ENCODE measurements at places on chromosomes 13 and 19.

- no peak for DNase-seq
These were observed 242.4 kb downstream of the KCNRG start for GRCh38 chr13:50257646-50258045.

- DNase-seq, result no peak
These were observed 42.5 kb downstream of the RASA3 start for GRCh38 chr13:114089751-114090400.

DNA sequence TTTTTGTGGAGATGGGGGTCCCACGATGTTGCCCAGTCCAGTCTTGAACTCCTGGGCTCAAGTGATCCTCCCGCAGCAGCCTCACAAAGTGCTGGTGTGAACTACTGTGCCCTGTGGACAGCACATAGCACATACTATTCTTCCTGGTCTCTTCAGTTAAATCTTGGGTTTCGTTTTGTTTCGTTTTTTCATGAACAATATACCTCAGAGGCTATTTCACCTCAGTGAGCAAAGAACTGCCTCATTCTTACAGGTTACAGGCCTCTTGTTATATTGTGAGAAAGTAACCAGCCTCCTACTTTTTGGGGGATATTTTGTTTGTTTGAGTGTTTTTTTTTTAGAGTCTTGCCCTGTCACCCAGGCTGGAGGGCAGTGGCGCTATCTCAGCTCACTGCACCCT lies 1.3 kb upstream of the C3 start:
- no peak for DNase-seq

DNA sequence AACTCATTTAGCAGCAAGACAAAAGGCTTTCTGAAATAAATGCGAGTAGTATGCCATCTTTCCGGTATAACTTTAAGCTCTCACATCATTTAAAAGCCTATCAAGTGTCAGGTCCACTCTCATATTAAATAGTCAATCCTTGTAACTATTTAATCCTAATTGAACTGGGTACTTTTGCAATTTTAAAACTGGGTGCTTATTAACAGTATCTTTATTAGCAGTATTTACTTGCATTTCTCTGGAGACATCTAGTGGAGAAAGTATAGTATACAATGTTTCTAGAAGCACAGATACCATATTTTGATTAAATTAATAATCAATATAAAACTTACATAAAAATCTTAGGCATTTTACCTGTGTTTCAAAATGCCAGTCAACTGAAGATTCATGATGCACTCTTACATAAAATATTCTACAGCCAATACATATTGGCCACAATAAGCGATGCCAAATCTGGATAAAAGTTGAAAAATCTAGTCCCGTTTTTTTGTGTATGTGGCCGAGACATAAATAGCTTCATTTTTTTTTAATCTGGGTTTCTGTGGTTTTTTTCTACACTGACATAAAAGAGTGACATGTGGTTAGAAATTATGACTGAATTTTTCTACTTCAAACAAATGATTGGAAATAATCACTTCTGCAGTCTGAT lies 4.3 kb upstream of the POSTN start:
- DNase-seq, result no peak

GRCh38 chr19:43809762-43810696 lies 7.8 kb upstream of the LYPD5 start:
- DNase-seq, result no peak

GRCh38 chr19:45322311-45322710 lies 364 bp downstream of the CKM start:
- no peak for DNase-seq

- no peak for DNase-seq
These were observed 26.6 kb downstream of the SHISA2 start for GRCh38 chr13:26025196-26025595.

DNA sequence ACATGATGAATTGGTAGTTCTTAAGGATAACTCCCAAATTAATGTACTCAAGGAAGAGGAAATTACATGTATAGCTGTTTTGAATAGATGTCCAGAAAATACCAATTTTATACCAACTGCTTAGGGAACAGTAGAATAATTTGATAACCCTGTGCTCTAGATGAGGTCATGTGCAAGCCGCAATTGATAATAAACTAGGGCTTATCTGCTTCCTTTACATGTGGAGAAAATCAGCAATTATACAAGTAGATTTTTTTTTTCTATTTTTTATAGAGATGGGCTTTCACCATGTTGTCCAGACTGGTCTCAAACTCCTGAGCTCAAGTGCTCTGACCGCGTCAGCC lies 9.3 kb downstream of the TPT1 start:
- DNase-seq, result no peak

DNA sequence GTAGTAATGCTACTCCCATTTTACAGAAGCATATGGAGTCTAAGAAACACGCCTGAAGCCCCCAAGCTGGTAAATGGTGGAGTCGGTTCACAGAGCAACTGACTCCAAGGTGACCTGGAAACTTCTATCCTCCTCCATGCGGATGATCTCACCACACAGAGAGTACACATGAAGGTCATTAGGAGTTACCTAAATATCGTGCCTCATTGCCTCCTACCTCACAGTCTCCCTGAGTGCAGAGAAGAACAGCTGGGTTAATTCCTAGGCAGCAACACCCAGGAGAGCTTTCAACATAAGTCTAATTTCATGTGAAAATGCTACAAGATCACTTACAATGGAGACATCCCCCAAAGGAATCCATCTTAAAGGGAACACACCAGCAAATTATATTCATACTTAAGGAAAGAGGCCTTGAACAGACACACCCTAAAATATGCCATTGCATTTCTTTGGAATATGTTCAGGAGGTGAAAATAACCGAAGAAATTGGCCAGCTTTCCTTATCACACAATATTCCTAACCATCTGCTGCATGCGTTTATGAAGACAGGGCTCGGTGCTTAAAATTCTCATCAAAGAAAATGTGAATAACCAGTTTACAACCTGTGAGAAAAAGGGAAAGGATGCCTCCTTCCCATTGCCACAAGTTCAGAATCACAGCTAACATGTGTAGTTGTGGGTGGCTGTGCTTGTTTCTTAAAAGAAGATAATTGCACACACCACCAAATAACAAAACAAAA lies 203.6 kb upstream of the NBEA start:
- DNase-seq, result no peak

DNA sequence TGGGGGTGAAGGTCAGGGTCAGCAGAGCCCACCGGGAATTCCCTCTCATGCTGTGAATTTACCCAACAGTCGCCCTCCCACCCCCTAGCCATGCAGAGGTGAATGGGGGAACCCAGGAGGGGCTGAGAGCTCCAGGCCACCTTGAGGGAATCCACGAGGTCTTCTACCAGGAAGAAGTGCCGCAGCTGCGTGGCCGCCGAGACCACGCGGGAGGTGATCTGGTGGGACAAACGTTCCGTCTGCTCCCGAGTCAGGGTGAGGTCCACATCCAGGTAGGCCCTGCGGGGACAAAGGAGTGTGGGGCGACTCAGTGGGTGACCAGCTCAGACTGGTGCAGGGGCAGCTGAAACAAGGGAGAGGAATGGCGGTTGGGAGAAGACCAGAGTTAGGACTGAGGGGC lies 8.1 kb downstream of the RTN2 start:
- no peak for DNase-seq

GRCh38 chr13:107329991-107330390 lies 762.1 kb upstream of the ARGLU1 start:
- no peak for DNase-seq

DNA sequence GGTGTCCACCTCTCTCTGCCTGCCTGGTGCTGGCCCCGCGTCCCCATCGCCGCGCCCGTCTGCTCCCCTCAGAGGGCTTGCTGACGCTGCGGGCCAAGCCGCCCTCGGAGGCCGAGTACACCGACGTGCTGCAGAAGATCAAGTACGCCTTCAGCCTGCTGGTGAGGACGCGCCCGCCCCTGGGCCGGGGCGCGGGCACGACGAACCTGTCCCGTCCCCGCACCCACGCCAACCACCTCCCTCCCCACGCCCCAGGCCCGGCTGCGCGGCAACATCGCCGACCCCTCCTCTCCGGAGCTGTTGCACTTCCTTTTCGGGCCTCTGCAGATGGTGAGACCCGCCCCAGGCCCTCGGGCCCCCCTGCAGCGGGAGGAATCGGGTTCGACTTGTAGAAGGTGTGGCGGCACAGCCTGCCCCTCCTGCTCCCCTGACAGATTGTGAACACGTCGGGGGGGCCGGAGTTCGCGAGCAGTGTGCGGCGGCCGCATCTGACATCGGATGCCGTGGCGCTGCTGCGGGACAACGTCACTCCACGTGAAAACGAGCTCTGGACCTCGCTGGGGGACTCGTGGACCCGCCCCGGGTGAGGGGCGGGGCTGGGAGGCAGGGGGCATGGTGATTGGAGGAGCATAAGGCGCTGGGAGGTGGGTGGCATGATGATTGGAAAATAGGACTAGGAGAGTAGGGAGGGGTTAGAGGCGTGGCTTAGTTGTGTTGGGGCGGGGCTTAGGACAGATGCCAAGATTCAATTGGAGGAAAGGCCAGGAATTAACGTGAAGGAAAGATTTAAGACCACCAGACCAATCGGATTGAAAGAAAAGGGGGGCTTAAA lies 6.6 kb downstream of the EPS8L1 start:
- DNase-seq, result peak; percentile 48

DNA sequence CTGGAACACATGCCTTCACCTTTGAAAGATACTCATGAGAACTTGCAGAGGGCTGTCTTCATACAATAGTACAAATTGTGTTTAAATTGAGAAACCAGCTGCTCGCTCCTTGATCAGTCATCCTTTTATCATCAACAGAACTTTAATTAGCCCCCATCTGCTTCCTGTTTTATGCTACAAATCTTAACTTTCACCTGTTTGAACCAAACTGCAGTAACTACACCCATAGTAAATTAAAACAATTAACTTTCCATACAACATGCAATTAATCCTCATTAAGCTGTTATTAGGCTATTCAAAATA lies 85.2 kb downstream of the FOXO1 start:
- no peak for DNase-seq

DNA sequence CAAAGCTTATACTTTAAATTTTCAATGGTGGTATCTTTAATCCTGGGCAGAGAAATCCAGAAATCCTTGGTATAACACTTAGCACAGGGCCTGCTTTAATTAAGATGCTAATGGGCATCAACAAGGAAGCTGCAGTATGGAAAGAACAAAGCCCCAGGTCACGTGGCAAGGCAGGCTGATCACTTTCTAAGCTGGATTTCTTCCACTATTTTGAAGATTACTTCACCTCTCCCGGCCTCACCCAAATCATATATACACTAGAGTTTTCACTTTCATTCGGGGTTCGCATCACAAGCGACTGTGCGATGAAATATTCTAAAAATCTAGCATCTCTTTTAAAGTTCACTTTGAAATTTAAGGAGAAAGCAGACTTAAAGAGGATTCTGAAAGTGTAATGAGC lies 71.8 kb downstream of the STARD13 start:
- DNase-seq, result no peak

GRCh38 chr19:29687244-29687896 lies 22.1 kb downstream of the PLEKHF1 start:
- DNase-seq, result no peak

- no peak for DNase-seq
These were observed 38.0 kb upstream of the TPM4 start for GRCh38 chr19:16038196-16038695.

DNA sequence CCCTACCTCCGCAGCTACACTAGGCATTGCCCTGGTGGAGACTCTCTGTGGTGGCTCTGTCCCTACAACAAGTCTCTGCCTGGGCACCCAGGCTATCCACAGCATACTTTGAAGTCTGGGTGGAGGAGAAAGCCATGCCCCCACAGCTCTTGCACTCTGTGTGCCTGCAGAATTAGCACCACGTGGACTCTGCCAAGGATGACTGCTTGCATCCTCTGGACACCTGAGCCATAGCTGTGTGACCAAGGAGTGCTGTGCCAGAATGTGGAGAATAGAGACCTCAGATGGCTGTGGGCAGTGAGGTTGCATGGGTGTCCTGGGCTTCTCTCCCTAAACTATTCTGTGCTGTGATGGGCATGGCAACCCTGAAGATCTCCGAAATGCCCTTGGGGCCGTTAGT lies 21.2 kb upstream of the MCF2L start:
- no peak for DNase-seq

Measured in activated T-cell treated with anti-CD3 and anti-CD28 coated beads, Interleukin-2, amount 50 U/mL, for 1 hour (primary cell).